Cardiac fibroblast (primary cell): ENCODE measurements at places on chromosomes 3 and 15.

DNA sequence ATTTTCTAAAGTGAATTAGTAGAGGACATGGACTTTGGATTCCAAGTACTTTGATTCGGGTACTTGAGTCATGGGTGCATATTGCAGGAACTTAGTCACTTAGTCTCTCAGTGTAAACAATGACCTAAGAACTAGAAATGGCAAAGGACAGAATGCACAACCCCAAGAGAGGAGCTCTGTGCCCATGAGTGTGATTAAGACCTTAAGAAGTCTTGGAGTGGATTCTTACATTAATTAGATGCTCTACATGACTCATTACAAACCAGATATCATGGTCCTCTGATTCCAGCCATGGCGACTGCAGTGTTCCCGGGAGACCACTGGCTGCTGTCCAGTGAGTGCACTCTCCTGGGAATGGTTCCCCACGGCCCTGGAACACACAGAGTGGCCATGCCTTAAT is 251.5 kb downstream of the GABRG3 start:
- peak; percentile 5 for DNase-seq

DNA sequence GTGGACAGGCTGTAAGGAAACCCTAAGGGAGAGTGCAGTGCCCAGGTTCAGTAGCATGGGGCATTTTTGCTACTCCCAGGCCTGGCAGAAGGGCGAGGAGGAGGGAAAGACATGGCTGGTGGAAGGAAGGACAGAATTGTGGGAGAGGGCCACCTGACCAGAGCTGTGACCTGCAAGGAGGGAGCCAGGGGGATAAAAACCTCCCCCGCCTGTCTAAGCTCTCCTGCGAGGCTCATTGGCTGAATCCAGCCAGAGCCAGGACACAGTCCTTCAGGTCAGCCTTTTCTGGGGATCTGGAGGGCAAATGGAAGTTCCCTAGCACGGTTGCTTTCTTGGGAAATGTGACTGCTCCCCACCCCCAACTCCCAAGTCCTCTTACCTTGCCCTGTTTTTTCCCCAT is 13.3 kb upstream of the ANKDD1A start:
- DNase-seq = no peak

DNA sequence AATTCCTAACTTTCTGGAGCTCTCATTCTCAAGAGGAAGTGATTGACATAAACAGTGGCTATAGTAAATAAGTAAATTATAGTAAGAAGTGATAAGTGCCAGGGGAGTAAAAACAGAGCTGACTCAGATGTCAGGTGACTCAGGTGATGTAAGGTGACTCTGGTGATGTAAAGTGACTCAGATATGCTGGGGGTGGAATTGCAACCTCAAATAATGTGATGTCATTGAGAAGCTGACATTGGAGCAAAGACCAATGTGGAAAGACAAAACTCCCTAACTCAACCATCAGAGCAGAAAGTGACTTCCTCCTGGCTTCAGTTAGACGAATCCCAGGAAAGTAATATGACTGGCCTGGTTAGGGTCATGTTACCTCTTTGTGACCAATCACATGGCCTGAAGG is 144.2 kb upstream of the SNTN start:
- peak; percentile 1 for DNase-seq

GRCh38 chr15:46921891-46922290 is 795.4 kb upstream of the SEMA6D start:
- DNase-seq = no peak

DNA sequence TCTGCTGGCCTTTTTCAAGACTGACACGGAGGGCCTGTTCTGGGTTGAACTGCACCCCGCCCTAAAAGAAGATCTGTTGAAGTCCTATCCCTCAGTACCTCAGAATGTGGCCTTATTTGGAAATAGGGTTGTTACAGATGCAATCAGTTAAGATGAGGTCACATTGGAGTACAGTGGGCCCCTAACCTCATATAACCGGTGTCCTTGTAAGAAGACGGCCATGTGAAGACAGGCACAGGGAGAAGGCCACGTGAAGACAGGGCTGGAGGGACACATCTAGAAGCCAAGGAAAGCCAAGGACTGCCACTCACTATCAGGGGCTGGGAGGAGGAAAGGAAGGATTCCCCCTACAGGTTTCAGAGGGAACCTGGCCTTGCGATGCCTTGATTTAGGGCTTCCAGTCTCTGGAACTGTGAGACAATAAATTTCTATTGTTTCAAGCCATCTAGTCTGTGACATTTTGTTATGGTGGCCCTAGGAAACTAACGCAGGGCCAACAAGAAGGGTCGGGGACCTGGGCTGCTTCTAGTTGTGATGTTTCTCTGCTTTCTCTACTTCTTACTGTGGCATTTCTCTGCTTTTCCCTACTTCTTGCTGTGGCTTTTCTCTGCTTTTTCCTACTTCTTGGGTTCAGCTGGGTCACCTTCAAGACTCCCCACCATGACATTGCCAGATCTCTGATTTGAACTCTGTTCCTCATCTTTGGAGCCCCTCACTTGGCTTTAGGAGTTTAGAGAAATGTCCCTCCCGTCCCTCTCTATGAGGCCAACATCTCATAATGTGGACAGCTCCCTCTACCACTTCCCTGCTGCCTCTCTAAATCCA is 4.8 kb upstream of the CCDC174 start:
- DNase-seq = no peak

GRCh38 chr3:55639896-55640765 is 153.0 kb upstream of the WNT5A start:
- DNase-seq = no peak

GRCh38 chr15:29866337-29866736 is 44.1 kb upstream of the TJP1 start:
- DNase-seq = no peak
